ENCODE measurements at places on chromosomes 2 and 18. TPM values are rescaled to one million over a fixed set of nuclear protein-coding genes. Genes with fewer than 3 reads are reported as not detected.
A peak's percentile ranks its signal among the peaks of the same experiment; 100 is the strongest.

Gene CCDC148
- 1.1 TPM for total RNA-seq

Gene SCYGR2
- total RNA-seq = not detected

Gene SNRNP27
- 44.1 TPM for total RNA-seq

Gene CERKL
- total RNA-seq = not detected

Gene IL37
- not detected for total RNA-seq

GRCh38 chr2:147688242-147688641, 156.6 kb upstream of the ACVR2A start:
- no peak for DNase-seq

DNA sequence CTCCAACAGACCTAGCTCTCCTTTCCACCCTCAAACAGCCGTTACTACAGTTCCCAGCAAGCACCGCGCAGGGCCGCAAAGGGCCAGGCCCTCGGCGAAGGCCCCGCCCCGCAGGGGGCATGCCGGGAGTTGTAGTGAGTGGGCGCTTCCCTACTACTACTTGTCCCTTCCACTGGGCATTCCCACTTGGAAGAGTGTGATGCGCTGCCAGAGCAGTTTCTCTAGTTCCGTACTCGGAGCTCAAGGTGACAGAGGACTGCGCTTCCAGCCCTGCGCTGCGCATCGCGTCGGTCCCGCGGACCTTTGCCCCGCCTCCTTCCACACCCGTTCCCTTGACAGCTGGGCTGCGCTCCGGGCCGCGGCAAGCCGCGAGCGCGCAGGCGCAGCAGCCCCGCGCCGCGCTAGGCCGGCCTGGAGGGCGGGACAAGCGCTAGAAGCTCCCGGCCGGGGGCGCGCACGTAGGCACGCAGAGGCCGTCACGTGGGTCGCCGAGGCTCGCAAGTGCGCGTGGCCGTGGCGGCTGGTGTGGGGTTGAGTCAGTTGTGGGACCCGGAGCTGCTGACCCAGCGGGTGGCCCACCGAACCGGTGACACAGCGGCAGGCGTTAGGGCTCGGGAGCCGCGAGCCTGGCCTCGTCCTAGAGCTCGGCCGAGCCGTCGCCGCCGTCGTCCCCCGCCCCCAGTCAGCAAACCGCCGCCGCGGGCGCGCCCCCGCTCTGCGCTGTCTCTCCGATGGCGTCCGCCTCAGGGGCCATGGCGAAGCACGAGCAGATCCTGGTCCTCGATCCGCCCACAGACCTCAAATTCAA, at the start of gene VAPA:
TSS of gene VAPA (plus strand) at position 491 of the 808 bp plus-strand sequence. CDS start at position 732, 241 bp downstream.
- DNase-seq = peak; percentile 97

GRCh38 chr2:65367524-65367923, 64.9 kb downstream of the SPRED2 start:
- no peak for DNase-seq

- DNase-seq = no peak
Observed at GRCh38 chr2:131657895-131658768, 130.4 kb downstream of the CCDC74A start.

GRCh38 chr2:8574196-8575037, 107.4 kb upstream of the ID2 start:
- no peak for DNase-seq

DNA sequence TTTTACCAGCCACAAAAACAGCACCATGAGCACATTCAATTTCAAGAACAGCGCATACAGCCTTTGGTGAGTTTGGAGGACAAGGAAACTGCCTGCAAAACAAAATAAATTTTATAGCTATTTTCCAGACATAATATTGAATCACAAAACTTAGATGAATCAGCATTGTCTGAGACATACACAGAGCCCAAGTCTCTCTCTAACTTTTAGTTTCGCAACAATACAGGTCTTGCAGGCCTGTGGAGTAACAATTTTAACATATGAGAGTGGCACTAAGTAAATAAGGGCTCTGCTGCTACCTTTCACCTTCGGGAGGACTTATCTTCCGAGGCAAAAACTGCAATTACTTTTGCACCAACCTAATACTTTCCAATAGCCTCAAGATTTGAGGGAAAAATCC, 56.1 kb upstream of the PEX13 start:
- DNase-seq = no peak

- DNase-seq = no peak
Observed at GRCh38 chr2:196617430-196617829, 22.1 kb upstream of the CCDC150 start.

DNA sequence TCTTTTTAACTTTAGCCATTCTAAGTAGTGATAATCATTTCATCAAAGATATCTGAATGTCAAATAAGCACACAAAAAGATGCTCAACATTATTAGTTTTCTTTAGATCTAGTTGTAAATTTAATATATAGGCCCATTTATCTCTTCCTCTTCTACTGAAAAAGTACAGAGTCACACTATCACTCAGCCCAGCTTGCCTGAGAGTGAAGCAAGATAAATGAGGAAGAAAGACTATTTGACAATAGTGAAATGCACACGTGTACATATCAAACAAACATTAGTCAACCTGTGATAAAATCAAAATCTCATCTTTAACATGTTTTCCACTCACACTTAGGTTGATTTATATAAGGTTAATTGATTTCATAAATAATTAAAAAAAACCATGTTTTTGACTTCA, 83.5 kb upstream of the CCDC195 start:
- no peak for DNase-seq

GRCh38 chr2:158502974-158503373, 46.2 kb downstream of the PKP4 start:
- no peak for DNase-seq

GRCh38 chr18:5253910-5254309, 41.6 kb downstream of the ZBTB14 start:
- no peak for DNase-seq

GRCh38 chr18:24814521-24814920, 354.1 kb downstream of the HRH4 start:
- DNase-seq = no peak

- no peak for DNase-seq
Observed at GRCh38 chr2:168519534-168520308, 63.6 kb downstream of the CERS6 start.

DNA sequence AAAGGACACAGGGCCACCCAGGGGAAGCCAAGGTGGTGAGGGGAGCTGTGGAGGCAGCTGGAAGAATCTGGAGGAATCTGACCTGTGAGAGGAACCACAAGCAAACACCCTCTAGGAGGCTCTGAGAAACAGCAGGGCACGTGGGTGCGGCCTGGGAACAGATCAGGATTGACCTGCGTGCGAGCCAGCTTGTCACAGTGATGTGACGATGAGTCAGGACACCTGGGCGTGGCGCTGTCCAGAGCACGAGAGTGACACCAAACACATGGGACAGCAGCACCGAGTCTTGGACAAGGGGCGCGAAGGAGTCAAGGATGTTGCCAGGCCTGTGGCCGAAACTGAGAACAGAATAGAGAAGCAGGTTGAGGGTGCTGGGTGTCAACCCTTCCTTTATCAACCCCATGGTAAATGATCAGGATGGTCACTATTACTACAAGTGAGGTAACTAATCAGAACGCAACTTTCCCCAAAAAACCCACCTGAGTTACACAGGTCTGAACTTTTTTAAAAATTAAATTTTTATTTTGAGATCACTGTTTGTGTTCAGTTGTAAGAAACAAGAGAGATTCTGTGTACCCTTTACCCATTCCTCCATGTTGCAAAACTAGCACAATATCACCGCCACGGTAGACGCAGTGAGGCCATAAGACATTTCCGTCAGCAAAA, 637 bp upstream of the SFT2D3 start:
- DNase-seq = peak; percentile 78

- DNase-seq = no peak
Observed at GRCh38 chr18:23967321-23968089, 47.0 kb upstream of the TTC39C start.

DNA sequence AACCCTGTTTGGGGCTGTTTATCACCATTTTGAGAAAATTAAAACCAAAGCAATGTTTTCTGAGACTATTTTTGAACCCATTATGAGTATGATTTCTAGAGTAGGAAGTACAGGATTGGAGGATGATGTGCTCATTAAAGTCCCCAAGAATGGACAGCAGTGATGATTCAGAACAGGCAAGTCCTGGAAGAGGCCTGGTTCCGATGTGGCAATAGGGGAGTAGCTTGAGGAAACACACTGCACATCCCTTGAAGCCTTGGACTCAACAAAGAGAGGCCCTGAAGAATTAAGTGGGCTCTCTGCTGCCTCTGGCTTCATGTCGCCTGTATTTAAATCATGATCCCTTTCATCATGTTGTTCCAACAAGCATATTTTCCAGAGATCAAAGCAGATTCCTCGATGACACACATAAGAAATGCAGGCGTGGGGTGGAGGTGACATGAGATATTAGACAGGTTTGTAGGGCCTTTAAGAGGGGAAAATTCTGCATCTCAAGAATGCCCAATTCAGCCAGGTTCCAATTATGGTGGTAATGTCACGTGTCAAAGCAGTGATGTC, 242.2 kb downstream of the FHOD3 start:
- no peak for DNase-seq

GRCh38 chr2:25587361-25587760, 86.0 kb downstream of the DTNB start:
- DNase-seq = no peak

DNA sequence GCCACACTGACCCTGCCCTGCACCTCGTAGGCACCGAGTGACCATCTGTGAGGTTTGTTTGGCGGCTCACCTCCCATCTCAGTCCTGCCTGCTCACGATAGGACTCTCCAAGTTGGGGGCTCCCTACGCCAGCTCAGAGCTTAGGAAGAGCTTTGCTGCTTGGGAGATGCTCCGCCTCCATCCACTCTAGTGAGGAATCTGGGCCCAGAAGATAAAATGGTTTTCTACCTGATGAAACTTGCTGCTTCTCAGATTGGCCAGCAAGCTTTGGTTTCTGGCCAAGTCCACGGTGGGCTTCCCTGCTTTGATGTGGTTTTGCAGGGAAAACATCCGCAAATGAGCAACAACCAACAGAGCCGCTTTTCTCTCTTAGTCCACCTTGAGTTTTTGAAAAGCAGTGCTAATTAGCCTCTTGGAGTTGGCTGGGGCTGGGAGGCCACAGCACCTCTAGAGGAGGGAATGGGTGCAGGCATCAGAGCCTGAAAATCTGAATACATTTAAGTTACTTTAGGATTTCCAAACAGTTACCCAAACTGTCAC, 42.2 kb downstream of the THNSL2 start:
- no peak for DNase-seq

DNA sequence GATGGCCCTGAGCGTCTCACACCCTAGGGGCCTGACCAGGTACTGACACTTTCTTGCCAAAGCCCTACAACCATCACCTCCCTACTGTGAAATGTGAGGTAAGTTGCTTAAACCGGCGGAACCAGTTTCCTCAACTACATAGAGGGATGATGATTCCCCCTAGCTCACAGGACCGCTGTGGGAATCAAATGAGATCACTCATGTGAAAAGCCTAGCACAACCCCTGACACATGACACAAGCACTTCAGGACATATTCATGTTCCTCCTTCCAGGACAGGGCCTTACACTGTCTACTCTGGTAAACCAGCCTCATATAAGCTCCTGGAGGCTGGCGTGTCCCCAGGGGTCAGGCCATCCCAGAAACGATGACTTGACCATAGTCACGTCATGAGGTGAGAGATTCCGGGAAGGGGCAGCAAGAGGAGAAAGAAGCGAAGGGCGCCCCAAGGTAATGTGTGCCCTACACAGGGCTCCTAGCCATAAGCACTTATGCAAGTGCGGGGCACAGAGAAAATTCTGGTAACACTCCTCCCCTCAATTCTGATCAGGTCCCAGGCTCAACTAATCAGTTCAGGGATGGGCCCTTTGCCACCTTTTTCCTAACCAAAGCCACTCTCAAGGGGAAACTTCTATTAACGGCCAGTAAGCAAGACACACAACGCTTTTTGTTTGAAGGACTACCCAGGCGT, 49.5 kb downstream of the C2orf42 start:
- DNase-seq = peak; percentile 61
